BE2C (cell line): ENCODE measurements at places on chromosomes 1 and 21.
A peak's percentile ranks its signal among the peaks of the same experiment; 100 is the strongest.

DNA sequence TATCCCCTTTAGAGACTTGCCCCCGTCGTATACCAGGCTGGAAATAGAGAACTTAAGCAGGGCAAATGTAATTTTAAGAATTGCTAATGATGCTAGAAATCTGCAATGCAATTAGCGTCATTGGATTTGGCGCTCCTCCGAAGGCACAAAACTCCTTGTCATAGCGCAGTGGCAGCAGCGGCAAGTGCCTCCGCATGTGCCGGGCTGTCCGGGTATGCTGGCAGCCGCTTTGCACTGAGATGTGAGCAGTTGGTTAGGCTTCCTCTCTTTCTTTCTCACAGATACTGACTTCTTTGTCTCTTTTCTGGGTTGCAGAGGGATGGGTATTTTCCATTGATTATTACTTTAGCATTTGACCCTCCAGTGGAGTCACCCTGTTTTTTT is 193.4 kb upstream of the LMO4 start:
- no peak for DNase-seq

DNA sequence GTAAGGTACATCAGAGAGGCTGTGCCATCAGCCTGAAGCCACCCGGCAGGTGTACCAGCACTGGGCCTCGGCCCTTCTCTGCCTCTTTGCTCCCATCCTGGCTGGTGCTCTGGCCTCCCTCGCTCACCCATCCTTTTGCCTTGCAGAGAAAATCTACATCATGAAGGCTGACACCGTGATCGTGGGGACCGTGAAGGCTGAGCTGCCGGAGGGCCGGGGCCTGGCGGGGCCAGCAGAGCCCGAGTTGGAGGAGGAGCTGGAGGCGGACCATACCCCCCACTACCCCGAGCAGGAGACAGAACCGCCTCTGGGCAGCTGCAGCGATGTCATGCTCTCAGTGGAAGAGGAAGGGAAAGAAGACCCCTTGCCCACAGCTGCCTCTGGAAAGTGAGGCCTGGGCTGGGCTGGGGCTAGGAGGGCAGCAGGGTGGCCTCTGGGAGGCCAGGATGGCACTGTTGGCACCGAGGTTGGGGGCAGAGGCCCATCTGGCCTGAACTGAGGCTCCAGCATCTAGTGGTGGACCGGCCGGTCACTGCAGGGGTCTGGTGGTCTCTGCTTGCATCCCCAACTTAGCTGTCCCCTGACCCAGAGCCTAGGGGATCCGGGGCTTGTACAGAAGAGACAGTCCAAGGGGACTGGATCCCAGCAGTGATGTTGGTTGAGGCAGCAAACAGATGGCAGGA is 24.5 kb upstream of the TNFRSF1B start:
- no peak for DNase-seq

DNA sequence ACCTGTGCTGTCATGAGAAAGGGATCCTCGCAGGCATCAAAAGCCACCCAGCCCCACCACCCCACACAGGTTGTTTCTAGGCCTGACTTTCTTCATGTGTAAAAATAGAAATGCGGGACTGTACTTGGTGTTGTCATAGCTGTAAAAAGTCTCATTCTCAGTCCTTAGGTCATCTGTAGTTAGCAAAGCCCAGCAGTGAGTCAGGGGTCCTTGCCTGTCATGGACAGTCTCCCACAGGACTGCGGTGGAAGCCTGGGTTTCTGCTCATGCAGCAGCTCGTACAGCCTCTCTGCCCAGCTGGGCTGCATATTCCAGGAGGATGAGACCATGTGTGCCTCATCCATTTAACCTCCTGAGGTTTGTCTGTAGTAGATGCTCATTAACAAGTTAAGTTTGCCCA is 58.2 kb downstream of the MRPS6 start:
- DNase-seq = no peak

DNA sequence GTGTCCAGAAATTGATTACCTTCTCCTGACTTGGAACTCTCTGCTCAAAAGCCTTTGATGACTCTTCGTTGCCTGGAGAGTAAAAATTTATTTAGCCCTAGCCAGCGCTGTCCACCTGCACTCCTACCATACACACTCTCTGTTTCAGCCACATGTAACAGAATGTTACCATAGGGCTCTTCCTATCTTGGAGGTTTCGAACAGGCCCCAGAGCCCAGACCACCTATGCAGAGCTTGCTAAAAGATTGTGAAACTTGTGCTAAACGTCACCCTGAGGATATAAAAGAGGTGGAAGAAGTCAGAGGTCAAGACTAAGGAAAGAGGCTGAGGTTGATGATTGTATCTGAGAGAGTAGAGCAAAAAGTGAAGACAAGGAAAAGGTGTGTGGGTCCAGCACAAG is 237.0 kb upstream of the HOOK1 start:
- no peak for DNase-seq

GRCh38 chr1:115829023-115829674 is 11.8 kb downstream of the NHLH2 start:
- DNase-seq = peak; percentile 42

DNA sequence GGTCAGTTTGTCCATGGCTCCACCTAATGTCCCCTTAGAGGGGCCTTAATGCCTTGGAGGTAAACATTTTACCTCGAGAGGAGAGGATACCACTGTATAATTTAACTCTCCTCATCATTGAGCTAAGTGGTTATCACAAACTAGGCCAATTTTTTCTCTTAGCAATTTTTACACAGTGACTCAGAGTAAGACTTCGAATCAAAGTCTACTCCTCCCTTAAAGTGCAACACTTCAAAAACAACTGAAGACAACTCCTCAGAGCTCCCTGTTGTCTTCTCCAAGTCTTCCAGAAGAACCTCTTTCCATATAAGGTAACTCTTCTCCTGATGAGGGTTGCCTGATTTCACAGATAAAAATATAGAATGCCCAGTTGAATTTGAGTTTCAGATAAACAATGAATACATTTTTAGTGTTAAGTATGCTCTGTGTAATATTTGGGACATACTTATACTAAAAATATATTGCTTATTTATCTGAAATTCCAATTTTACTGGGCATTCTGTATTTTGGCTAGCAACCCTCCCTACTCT is 4.9 kb upstream of the PTGFRN start:
- no peak for DNase-seq

GRCh38 chr1:165408518-165408917 is 36.4 kb downstream of the RXRG start:
- DNase-seq = peak; percentile 41

GRCh38 chr1:111202707-111203623 is 2.5 kb upstream of the DENND2D start:
- DNase-seq = no peak

DNA sequence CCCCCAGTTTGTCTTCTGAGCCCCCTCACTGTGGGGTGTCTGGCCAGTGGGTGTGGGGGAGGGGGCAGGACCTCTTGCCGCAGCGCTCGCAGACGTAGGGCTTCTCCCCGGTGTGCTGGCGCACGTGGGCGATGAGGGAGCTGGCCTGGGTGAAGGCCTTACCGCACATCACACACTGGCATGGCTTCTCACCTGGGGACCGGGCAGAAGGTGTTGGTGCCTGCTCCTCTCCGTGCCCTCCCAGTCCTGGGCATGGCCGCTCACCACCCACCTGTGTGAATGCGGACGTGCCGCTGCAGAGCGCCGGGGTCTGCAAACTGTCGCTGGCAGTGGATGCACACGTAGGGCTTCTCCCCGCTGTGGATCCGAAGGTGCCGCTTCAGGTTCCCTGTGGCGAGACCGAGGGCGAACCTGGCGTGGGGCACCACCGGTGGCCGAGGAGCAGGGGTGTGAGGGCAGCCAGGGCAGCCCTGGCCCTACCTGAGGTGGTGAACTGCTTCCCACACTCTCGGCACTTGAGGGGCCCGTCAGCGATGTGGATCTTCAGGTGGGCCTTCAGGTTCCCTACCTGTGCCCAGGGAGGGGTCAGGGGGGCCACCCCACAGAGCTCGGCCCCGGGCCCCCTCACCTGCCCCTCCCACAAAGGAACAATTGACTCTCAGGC is 32.4 kb downstream of the ZBTB17 start:
- no peak for DNase-seq

- DNase-seq = no peak
These were observed 264.9 kb downstream of the LTN1 start for GRCh38 chr21:28727809-28728208.

- no peak for DNase-seq
These were observed 8.0 kb upstream of the TP53BP2 start for GRCh38 chr1:223853748-223854147.

GRCh38 chr1:101995984-101996745 is 561 bp downstream of the OLFM3 start:
- peak; percentile 57 for DNase-seq

DNA sequence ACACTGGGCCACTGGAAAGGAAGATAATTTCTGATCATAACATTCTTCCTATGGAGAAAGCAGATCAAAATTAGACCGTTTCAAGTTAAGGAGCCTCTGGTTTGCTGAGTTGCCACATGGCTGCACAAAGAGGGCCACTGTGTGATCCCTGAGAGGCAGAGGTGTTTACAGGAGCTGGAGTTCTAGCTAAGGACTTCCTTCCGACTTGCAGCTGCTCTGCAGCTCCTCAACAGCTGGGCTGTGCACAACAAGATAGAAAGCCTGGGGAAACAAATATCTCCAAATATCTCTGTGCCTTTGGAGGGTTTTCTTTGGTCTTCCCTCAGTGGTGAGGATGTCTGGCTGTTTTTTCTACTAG is 26.8 kb downstream of the GADD45A start:
- no peak for DNase-seq

GRCh38 chr1:117392771-117393170 is 25.5 kb downstream of the MAN1A2 start:
- no peak for DNase-seq

GRCh38 chr1:87786861-87787545 is 458.3 kb downstream of the LMO4 start:
- DNase-seq = no peak

DNA sequence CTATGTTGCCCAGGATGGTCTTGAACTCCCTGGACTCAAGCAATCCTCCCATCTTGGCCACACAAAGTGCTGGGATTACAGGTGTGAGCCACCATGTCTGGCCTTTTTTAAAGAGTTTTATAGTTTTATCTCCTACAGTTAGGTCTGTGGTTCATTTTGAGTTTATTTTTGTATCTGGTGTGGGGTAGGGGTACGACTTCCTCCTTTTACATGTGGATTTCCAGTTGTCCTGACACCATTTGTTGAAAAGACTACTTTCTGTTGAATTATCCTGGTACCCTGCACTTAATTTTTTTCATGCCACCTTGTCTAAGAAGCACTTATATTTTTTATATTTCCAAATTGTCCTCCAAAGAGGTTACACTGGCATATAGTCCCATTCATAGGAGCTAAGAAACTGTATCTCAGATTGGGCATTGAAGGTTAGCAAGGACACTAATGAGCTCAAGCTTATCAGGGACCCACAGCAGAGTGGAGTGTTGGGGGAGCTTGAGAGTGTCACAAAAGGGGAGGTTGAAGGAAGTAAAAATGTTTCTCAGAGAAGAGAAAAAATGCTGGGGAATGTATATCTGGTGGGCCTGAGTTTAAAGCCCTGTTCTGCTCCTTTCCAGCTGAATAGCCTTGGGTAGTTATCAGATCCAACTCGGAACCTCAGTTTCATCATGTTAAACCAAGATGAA is 23.4 kb upstream of the MEF2D start:
- no peak for DNase-seq

GRCh38 chr21:29376556-29376955 is 77.8 kb downstream of the BACH1 start:
- peak; percentile 63 for DNase-seq

- no peak for DNase-seq
These were observed 1.9 kb upstream of the ATG4C start for GRCh38 chr1:62781841-62782543.

DNA sequence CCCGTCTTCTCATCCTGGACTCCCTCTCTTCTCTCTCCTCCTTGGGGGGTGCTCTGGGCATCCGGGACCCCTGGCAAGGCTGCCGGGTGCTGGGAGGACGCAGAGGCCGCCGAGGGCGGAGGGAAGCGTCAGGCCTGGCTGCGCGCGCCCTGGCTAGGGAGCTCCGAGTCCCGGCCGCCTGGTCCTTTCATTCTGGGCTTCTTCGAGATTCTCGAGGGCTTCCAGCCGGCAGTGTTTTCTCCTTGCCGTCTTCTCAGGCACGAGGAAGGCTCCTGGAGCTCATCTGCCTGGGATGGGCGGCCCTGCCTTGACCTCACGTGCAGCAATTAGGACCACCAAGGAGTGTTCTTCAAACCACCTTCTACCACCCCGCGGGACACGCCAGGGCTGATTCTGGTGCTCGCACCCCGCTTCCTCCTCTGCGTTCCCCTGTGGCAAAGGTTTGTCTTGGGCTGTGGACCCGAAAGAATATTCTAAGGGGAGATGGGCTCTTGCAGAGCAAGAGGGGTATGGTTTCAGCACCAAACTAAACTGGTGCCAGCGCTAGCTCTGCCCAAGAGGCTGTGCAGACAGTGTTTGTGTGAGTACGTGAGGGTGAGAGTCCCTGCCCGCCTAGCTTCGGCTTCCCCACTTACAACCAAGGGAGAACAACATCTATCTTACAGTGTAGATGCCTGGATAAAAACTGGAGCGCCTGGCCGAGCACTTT is 36.5 kb downstream of the PIK3CD start:
- no peak for DNase-seq

GRCh38 chr1:207898260-207898659 is 12.7 kb downstream of the CD34 start:
- DNase-seq = no peak

DNA sequence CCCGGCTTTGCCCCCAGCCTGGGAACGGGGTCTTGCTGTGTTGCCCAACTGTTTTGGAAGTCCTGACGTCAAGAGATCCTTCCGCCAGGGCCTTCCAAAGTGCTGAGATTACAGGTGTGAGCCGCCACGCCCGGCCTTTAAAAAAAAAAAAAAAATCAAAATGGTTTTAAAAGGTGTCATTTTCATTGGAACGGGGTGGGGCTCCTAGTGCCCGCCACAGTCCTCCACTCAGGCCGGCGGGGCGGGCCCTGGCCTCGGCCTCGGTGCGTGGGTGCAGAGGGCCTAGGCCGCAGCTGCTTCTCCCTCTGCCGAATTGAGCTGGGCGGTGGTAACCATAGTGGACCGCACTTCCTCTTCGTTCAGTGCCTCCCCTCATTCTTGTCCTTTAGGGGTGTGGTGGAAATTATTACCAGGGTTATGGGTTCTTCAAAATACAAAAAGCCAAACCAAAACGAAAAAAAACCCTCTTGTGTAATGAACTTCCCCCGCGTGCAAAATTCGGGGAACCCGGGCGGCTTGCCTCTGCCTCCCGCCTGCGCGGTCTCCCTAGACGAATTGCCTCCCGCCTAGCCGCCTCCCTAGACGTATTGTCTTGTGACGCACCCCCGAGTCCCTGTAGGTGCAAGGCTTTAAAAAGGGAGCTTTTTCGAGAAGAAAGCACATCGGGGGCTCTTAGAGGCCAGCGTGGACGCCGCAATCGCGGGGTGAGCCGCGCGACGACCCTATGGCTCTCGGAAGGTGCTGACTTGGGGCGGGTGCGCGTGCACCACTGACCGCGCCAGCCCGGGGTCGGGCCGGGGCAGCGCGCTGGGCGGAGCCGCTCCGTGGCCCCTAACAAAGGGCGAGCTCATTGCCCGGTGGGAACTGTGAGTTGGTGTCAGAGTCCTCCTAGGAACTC is 10.5 kb upstream of the SPEN start:
- no peak for DNase-seq
